ENCODE measurements at places on chromosomes 7 and 10. TPM values are rescaled to one million over a fixed set of nuclear protein-coding genes. Genes with fewer than 3 reads are reported as not detected.

Gene CTNNA3
- 0.20 TPM for total RNA-seq

Gene PRSS37
- not detected for total RNA-seq

Gene ACTR3C
- 9.2 TPM for total RNA-seq

Gene SPDYE1
- not detected for total RNA-seq

Gene DAGLB
- total RNA-seq, result 32.6 TPM

Gene CALCR
- total RNA-seq, result not detected

Gene PKD1L1
- 0.28 TPM for total RNA-seq

Gene TBX20
- 2.1 TPM for total RNA-seq

Gene MMD2
- total RNA-seq, result not detected

Gene NKX1-2
- total RNA-seq, result 2.0 TPM

Gene CD36
- total RNA-seq, result not detected

Gene DKK1
- 1,709 TPM for total RNA-seq

Gene HOXA10
- total RNA-seq, result 7.8 TPM

Gene TOMM7
- 192 TPM for total RNA-seq

Gene MACROH2A2
- total RNA-seq, result 6.1 TPM

Gene FAM131B
- total RNA-seq, result 22.3 TPM

Gene ALOX5
- not detected for total RNA-seq

Gene TMEM229A
- total RNA-seq, result 0.88 TPM

Gene DCLRE1A
- total RNA-seq, result 13.5 TPM

Gene ODAD2
- not detected for total RNA-seq

Gene PLXDC2
- total RNA-seq, result 0.54 TPM

Gene PNLIPRP1
- total RNA-seq, result not detected

Gene SUFU
- 10.6 TPM for total RNA-seq

Gene ADGRA1
- not detected for total RNA-seq

Gene AS3MT
- total RNA-seq, result 6.4 TPM

Gene NUP205
- total RNA-seq, result 114 TPM

Gene GSTO1
- total RNA-seq, result 167 TPM

Gene RAPGEF5
- 20.7 TPM for total RNA-seq

Gene PRPS1L1
- total RNA-seq, result not detected

Gene KLF14
- not detected for total RNA-seq

Gene PON3
- 15.0 TPM for total RNA-seq

Gene CALML3
- total RNA-seq, result 0.18 TPM

Gene BHLHA15
- 3.4 TPM for total RNA-seq

Gene UNCX
- total RNA-seq, result not detected

Gene GIMAP8
- total RNA-seq, result 0.07 TPM

Data from Caco-2 (cell line).